ENCODE measurements at places on chromosomes 6 and 20.

DNA sequence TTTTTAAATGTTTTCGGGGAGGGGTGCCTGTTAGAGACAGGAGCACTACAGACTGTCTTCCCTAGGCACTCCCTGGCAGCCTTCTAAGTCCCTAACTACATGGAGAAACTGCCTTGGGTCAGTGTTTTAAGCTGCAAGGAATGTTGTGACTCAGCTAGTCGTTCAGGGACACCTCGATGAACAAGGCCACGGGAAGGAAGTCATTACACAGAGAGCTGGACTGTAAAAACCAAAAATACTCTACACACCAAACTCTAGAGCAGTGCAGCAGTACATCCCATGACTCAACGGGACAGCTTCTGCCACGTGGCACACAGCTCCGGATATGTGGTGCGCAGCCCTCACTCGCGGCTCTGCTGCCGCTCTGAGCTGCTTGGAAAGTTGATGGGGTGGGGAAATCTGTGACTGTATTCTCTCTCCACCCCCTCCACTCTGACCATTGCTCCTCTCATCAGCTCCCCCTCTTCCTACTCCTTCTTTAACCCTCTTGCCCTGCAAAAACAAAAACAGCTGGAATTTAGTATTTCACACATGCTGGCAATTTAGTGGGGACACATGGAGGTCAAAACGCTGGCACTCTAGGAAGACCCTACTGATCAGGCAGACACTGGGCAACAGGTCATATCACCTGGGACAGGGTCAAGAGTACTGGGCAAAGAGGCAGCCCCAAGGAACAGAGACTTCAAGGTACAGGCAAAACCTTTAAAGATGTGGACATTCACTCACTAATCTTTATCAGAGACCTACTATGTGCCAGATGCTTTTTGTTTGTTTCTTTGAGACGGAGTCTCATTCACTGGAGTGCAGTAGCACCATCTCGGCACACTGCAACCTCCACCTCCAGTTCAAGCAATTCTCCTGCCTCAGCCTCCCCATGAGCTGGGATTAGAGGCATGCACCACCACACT, 10.9 kb upstream of the LPIN3 start:
- DNase-seq, result peak; percentile 24

GRCh38 chr20:51132279-51132678, 109.4 kb upstream of the KCNG1 start:
- DNase-seq, result no peak

DNA sequence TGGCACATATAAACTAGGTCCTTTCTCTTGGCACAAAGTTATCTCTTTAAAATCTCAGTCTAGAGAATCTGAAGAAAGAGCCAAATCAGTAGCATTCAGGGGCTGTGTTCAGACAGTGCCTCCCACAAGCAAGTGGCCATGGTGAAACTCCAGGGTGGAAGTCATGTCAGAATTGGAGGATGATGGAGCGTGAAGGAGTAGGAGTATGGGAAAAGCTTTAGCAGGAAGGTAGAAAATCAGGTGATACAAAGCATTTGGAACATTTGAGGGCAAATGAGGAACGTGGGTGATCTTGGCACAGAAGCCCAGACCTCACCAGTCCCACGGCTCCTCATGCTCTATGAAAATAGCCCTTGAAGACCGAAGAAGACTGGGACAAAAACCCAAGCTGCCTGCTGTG, 2.8 kb upstream of the HLA-DQB1 start:
- no peak for DNase-seq

DNA sequence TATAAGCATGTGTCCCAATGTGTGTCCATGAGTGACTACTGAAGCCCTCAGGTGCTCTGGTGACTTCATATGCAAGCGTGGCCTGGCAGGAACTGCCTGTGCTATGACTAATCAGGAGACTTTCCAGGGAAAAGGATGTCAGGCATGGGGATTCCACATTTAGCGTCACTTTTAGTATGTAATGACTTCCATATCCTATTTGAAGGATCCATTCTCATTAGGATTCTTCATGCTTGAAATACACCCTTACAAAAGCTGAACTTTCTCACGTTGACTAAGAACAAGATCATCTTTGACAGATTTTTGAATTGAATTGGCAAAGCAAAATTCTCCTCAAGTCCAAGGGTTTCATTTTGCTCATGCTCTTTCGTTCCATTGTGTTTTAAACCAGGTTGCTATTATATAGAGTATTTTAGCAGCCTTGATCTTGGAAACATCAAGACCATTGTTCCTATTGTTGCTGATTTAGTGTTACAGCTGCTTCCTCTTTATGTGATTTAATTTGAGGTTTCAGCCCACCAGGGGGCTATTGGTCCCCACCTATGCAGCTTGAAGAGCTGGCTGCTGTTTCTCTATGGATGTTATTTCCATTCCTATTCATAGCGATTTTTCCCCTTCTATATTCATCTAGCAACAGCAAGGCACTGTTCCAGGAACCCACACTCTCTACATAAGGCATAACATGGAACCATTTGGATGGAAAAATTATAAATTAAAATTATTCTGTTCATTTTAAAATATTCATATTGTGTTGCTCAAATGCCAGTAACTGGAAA, 418.6 kb downstream of the CDKAL1 start:
- DNase-seq, result no peak

DNA sequence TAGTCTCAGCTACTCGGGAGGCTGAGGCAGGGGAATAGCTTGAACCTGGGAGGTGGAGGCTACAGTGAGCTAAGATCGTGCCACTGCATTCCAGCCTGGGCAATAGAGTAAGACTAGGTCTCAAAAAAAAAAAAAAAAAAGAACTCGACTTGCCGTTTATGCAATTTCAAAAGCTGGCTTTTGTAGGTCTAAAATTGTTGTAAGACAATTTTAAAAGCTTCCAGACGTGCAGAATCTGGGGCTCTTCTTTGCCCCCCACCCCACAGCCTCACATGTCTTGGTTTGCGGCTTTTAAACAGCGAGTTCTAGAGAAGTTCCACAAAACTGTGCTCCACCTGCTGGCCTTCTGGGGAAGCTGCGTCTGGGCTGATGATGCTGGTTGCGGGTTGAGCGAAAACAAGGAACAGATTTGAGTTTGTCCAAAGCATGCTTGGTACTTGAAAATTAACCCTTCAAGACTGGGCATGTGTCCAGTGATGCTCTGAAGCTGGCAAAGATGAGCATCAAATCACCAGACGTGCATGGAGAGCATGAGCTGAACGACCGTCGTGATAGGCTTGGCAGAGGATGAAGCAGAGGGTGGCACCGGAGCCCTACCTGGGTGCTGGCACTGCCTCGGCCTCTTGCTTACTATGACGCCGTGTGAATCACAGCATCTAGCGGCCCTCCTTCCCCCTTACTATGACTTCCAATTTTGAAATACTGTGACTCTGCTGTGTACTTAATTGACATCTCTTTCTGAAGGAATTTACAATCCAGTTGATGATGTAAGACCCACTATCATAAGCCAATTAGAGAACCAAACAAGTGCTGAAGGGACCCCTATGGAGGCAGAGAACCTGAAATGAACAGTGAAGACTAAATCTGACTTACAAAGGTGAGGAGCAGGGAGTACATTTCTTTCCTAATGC, 171.4 kb downstream of the GMPR start:
- DNase-seq, result peak; percentile 11

- DNase-seq, result no peak
Measured at GRCh38 chr6:118860880-118861279, 33.1 kb upstream of the ASF1A start.

DNA sequence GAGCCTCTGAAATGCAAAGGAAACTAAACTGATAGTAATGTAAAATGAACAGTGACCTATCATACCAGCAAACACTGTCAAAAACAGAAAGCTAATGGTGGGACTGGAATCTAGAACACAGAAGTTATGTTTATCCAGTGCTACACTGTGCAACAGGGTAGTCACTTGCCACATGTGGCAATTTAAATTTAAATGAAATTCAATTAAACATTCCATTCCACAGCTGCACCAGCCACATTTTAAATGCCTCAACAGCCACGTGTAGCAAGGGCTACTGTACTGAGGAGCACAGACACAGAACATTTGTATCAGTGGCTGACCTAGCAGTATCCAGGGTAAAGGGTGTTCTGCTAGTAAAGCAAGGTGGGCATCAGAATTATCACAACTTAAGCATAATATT, 5.6 kb upstream of the POLR1H start:
- no peak for DNase-seq

GRCh38 chr6:113936093-113936934, 34.6 kb downstream of the HDAC2 start:
- no peak for DNase-seq

- no peak for DNase-seq
Measured at GRCh38 chr20:37596890-37597536, 69.3 kb upstream of the BLCAP start.

DNA sequence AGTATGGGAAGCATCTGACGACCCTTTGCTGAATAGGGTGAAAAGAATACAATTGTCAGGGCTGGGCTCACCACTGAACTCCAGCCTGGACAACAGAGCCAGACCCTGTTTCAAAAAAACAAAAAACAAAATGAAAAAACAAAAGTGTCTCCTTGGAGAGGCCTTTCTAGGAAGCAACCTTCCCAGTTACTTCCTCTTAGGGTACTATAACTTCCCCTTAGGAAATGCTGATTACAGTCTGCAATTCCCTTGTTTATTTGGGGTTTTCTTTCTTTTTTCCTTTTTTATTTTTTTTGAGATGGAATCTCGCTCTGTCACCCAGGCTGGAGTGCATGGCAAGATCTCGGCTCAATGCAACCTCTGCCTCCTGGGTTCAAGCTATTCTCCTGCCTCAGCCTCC, 20.5 kb upstream of the TTPAL start:
- DNase-seq, result no peak

GRCh38 chr20:3672547-3673171, 9.2 kb downstream of the ADAM33 start:
- DNase-seq, result no peak

- no peak for DNase-seq
Measured at GRCh38 chr6:45365036-45365435, 12.7 kb downstream of the SUPT3H start.

GRCh38 chr6:106281088-106281487, 44.5 kb downstream of the ATG5 start:
- no peak for DNase-seq

DNA sequence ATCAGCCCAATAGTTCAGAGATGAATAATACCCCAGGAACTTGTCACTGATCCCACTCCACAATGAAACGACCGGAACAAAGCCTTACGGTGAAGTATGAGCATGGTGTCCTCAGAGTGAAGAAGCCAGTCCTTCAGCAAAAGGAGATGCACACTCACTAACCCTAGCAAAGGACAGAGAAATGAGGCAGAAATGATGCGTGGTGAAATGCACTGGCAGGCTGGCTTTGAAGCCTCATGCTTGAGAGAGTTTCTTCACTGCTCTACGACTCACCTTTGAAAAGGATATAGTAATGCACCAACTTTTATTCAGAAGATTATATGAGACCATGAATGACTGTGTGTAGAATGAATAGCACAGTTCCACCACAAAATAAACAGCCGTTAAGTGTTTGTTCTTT, 74.8 kb downstream of the PHACTR1 start:
- DNase-seq, result no peak

GRCh38 chr6:154749341-154749740, 16.1 kb downstream of the SCAF8 start:
- no peak for DNase-seq

DNA sequence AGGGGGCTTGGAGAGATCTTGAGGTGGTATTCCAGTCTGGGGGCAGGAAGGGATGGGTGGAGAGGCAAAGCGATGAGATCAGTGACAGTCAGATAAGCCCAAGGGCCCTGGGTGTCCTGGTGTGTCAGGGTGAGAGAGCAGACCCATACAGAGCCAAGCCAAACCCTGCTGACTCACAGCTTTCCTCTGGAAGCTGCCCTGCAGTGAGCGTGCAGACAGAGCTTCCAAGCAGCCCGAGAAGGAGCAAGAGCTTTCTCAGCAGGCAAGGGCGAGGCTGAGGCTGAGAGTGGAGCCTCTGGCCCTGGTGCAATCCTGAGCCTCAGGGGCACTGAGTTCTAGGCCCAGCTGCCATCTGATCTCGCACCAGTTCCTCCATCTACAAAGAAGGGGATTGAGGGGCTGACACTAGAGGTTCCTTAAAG, 91.1 kb upstream of the HIVEP1 start:
- no peak for DNase-seq

GRCh38 chr6:31831350-31832215, 4.0 kb downstream of the HSPA1B start:
- DNase-seq, result no peak

DNA sequence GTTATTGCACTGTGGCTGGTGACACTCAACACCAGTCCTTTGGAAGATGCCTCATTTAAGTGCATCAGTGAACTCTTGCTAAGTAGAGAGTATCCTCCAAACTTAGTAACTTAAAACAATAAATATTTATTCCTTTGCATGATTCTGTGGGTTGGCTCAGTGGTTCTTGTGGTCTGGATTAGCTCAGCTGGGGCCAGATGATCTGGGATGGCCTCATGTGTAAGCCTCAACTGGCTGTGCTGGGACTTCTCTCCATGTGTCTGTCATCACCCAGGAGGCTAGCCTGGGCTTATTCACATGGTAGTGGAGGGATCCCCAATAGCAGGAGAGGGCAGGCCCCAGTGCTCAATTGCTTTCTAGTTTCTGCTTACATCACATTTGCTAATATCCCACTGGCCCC, 8.3 kb downstream of the LRRN4 start:
- DNase-seq, result no peak

- DNase-seq, result no peak
Measured at GRCh38 chr6:149445095-149445466, 39.7 kb downstream of the ZC3H12D start.

- DNase-seq, result no peak
Measured at GRCh38 chr20:62350098-62350628, 16.9 kb downstream of the LAMA5 start.

DNA sequence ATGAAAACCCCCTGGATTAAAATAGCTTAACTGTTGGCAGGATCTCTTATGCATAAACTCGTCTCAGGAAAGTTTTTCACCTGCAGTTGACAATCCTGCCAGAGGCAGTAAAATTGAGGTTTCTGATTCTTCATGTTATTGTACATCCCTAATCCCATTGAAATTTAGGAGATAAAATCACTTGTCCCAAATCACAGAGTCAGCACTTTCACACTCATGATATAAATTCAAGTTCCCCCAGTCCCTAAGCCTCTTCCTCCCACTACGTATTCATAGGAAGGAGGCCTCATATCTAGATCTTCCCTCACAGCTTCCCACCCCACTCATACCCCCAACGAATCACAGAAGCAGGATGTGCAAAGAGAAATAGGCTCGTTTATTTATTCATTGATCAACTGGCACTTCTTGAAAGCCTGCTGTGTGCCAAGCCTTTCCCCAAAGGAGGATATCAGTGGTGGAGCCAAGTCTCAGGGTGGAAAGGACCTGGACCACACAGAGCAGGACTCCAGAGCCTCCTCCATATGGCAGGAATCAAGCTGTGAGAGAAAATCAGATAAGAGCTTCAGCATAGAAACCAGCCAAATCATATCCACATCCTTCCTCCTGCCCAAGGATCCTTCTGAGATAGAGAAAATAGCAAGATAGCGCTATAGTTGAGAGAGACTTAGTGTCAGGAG, 2.3 kb downstream of the SLPI start:
- no peak for DNase-seq
